ENCODE measurements at places on chromosomes 6 and 20.

GRCh38 chr6:148951662-148952061, 204.8 kb downstream of the UST start:
- DNase-seq, result no peak

DNA sequence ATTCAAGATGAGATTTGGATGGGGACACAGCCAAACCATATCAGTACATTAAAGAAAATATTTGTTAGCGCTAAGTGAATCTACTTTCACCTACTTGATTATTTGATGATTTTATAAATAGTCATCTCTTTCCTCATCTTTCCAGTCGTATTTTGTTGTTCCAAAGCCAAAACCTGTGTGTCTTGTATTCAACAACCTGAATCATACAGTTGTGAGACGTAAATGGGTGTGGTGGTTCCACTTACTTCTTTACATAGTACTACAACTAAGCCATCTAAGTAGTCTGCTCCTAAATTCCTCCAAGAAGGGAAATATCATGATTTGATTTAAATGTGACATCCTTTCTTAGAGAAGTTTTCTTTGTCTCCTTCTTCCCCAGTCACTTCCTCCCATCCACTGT, 132.8 kb downstream of the ESR1 start:
- no peak for DNase-seq

- no peak for DNase-seq
Measured at GRCh38 chr20:63873477-63873971, 8.5 kb downstream of the TPD52L2 start.

GRCh38 chr6:132669690-132670291, 10.8 kb upstream of the TAAR1 start:
- peak; percentile 35 for DNase-seq

DNA sequence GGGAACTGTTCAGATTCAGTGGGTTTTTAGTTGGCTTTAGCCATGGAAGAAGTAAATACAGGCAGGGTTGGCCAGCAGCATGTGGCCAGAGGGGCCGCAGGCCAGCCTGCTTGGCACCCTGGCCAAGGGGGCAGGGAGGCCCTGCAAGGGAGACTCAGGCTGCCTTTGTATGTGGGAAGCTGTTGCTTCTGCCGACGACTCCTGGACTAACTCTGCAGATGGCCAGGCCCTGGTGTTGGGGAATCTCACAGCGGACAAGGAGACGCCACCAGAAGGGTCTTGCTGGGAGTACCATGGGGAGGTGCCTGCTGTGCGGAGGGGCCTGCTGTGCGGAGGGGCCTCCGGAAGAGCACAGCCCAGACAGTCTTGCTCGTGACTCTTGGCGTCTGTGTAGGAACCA, 25.2 kb downstream of the PYGB start:
- no peak for DNase-seq

- no peak for DNase-seq
Measured at GRCh38 chr6:126539022-126539421, 199.1 kb downstream of the CENPW start.

DNA sequence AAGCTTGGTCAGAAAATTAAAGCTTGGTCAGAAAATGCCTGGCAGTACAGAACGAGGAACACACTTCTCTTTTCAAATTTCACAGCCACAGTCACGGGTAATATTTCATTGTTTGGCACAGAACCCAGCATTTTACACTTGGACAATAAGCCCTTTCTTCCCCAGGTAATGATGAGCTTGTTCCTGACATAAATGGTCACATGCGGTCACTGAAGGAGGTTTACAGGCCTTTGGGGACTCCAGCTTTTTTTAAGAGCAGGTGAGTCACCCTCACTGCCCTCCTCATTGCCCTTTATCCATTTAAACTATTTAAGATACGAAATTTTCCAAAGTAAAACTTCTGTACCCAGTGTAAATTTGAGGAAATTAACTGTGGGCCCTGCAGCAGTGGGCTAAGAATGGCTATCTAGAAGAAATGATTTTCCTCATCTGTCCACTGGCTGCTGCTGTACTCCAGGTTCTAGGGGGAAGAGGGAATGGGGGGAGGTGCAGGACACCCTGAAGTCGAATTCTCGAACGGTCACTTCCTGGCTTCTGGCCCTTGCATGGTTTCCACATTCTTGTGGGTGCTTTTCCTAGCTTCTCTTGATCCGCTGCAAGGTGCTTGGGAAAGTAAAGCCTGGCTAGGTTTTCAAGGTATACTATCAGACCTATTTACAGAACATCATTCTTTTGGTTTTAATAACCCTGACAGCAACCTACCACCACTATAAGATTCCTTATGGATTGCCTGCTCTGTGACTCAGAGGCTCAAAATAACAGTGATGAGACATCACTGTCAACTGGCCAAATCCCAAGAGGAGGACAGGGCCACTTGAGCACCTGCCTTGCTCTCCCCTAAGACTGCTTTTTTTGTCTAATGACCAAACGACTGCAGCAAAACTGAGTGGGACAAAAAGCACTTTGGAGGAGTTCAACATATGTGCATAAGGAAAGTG, 75.8 kb downstream of the PREP start:
- no peak for DNase-seq

DNA sequence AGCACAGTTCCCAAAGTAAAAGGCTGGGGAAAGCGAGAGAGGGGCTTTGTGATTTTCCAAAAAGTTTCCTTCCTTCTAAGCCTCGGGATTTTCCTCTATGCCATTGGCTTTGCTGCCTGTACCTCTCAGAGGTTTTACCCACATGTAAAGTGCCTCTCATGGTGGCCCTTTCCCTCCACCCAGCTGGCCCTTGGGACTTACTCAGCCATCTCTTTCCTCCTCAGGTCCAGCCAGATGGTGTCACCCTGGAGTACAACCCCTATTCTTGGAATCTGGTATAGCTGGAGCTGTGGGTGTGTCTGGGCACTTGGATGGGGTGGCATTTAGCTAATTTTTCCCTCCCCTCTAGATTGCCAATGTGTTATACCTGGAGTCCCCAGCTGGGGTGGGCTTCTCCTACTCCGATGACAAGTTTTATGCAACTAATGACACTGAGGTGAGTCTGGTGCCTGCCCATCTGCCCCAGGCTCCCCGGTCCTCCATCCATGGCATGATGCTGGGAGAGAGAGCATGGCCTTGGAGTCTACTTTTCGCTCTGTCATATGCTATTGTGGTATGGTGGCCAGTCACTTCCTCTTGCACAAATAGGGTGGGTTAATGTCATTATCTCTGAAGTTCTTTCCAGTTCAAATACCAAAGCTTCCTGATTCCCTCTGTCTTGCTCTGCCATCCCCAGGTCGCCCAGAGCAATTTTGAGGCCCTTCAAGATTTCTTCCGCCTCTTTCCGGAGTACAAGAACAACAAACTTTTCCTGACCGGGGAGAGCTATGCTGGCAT, 1.1 kb downstream of the CTSA start:
- DNase-seq, result peak; percentile 47

DNA sequence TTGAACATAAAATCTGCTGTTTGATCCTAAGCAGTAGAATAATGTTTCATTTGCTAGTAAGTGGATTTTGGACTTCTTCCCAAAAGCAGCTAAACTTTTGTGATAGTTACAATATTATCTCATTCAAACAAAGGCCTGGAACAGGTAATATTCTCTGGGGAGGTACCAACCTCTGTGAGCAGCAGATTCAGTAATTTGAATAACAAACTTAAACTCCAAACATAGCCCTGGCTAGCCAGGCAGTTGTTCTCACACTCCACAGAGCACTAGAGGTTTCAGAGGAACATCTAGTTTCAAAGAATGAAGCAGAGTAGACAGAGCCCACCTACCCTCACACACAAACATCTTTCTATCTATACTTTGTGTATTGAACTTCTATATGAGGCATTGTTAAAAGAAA, 40.9 kb downstream of the LGSN start:
- DNase-seq, result no peak

- DNase-seq, result no peak
Measured at GRCh38 chr6:163667372-163668060, 253.0 kb downstream of the QKI start.

DNA sequence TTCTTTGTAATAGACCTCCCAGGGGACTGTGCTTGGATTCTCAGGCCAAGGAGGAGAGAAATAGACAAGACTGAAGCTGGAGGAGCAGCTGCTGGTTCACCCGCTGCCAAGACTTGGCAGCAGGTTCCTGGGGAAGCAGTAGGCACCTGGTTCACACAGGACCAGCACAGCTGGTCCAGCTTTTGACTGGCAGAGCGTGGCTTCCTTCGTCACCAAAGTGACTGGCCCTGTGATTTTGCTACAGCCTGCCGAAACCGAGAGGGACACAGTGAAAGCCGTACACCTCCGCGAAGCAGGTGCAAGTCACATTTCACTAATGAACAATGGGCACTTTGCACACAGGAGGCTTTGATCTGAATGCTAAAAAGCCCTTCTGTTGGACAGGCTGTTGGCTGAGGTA, 199.0 kb downstream of the RNF144B start:
- no peak for DNase-seq

DNA sequence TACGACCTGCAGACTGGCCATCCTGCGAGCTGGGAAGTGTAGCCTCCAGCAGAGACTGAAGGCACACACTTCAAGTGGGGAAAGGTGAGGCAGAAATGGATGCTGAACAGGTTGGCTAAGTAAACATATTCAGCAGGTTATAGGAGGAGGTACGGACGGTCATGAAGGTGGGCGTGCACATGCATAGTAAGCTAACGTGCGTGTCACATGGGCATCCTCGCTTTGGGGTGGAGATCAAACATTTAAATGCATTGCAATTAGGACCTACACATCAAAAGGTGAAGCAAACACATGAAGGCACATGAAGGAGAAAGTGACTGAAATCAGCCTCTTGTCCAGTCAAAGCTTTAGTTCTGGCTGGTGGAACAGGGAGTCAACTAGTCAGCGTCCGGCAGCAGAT, 305.6 kb upstream of the EXOC2 start:
- no peak for DNase-seq

DNA sequence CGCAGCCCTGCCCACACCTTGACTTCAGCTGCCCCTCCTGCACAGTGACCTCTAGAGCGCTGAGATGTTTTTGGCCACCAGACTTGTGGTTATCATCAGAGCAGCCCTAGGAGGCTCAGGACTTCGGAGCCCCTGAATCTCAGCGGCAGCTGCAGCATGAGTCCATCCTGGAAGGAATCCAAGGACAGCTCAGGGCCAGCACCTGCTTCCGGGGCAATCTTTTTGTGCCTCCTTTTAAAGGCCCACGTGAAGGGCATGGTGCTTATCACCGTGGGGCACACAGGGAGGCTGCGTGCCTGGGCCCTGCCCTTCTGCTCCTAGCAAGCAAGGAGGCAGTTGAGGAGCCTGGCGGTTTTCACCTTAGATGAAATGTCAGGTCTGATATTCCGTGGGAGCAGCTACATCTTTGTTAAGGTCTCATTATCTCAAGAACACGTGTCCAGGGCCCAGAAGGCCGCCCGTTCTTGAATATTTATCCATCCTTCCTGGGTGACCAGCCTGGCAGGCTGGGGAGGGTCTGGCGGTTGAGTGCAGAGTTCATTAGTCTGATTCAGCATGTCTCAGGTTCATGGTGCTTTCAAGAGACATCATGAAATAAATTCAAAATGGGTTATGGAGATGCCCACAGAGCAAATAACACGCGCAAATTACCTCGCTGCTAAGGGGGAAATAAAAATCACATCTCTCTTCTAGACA, 392.4 kb downstream of the TAF4 start:
- DNase-seq, result no peak

DNA sequence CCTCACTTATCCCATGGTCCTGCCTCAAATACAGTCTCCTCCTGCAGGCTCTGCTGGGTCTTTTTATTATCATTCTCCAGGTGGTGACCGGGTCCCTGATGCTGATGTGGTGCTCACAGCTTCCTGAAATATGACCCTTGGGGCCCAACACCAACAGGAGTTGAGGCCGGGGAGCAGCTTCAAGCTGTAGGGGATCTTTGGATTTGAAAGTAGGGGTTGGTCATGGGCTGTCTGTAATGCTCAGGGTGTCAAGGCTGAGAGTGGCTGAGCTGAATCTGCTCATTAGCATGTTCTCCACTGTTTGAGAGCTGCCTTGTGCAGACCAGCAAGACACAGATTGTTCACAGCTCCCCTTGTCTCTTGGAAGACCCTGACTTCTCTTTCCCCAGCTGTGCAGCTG, 35.5 kb downstream of the HLA-F start:
- DNase-seq, result no peak

- DNase-seq, result no peak
Measured at GRCh38 chr6:128964233-128964755, 81.4 kb downstream of the LAMA2 start.

DNA sequence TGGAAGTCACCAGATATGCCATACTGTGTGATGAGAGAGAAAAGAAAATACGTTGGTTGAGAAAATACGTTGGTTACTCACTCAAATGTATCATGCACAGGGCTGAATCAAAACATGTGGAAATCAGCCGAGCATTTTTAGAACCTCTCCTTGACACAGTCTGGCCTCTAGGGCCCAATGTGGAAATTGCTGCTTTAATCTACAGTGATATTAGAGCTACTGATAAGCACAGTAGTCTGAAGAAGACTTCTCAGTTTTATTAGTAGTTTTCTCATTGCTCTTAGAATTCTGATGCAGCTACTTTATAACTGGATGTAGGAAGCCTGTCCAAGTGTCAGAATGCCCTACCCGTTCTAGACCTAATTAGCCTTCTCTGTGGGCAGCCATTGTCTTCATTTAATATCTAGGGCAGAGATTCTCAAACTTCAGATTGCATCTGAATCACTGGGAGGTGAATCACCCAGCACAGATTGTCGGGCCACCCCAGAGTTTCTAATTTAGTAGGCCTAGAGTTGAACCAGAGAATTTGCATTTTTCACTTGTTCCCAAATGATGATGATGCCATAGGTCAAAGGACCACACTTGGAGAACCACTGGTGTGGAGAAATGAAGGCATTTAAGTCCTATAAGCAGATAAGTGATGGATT, 229.1 kb downstream of the PLCB1 start:
- peak; percentile 17 for DNase-seq

DNA sequence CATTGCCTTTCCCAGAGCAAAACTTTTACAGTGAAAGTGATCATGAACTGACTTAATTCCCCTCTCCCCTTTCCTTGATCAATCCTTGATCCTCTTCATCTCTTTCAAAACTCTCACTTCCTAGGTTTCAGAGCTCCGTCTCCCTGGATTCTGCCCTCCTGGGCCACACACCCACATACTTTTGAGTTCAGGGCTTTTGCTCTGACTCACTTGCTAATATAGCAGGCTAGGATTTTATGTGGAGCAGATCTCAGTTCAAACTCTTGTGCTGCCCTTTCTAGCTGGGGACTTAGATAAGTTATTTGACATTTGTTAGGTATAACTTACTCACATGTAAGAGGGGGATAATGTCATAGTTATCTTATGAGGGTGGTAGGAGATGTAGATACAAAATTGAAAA, 109.1 kb upstream of the MLIP start:
- no peak for DNase-seq
